Effector CD8-positive, alpha-beta T cell (primary cell): ENCODE measurements at places on chromosomes 3 and 15.

DNA sequence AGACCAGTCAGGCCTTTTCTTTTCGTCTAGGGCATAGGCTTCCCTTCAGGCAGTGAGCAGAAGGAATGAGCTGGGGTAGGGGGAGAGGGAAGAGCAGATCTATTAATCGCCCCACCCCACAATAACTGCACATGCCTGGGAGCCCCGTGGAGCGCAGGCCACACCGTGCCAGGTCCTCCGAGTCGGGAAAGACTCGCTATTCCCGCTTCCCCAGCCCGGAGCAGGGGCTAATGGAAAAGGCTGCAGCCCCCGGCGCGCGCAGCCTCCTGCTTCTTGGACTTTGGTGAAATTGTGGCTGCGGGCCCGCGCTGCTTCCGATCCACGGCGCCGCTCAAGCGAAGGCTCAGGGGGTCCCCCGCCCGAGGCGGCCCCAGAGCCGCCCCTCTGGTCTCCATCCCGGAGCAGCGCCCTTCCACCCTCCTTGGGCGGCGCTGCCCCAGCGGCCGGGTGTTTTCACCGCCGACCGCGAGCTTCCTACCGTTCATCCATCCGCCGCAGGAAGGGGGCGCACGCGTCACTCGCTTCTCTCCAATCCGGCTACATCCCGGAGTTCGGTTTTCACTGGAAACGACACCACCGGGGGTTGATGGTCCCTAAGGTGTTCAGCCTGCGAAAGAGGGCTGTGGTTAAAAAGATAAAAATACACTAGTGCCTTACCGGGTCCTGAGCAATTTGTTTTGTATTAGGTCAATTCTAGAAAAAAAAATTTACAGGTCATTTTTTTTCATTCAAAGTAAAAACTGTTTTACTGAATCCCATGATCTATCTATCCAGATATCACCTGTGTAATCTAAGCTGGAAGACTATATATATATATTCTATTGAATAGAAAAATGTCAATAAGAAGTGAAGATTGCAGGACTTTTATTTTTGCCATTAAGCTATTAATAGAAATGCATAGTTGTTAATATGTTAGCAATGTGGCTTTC lies 4.4 kb upstream of the SYNM start:
- no peak for DNase-seq

GRCh38 chr15:72584006-72584405 lies 70.5 kb upstream of the GOLGA6B start:
- DNase-seq: no peak

GRCh38 chr3:185823078-185824044 lies 1.5 kb downstream of the IGF2BP2 start:
- DNase-seq: no peak

GRCh38 chr3:186284661-186285060 lies 77.4 kb downstream of the DGKG start:
- DNase-seq: no peak

GRCh38 chr15:72855791-72856190 lies 72.2 kb upstream of the ADPGK start:
- DNase-seq: no peak

GRCh38 chr15:50275091-50275490 lies 9.6 kb upstream of the HDC start:
- no peak for DNase-seq

- no peak for DNase-seq
Measured at GRCh38 chr3:29697989-29698388, 417.1 kb downstream of the RBMS3 start.

DNA sequence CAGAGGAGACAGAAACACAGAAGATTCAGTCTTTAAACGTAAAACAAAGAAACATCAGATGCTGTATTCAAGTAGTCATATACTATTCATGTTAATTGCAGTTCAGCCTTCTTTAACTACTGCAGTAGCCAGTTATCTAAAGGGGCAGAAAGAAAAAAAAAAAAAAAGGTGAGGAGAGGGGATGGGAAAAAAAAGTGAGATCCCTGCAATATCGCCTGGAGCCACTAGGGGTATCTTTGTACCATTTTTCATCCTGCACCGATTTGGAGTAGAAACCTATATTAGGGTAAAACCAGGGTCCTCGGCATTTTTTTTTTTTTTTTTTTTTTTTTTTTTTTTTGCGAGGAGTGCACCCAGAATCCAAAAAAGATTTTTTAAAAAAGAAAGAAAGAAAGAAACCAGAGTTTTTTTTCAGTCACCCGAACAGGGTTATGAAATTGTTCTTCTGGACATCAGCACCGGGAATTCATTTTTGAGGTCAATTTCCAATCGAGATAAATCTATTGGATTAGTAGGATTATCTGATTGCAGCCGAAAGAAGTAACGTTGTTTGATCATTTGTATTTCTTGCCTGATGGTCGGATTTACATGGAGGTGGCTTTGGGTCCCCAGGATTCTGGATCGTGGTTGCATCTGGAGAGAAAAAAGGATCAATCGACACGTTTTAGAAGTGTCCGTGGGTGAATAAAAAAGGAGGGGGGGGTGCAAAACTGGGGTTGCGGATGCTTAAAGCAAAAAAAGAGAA lies 186.7 kb downstream of the NLGN1 start:
- no peak for DNase-seq

GRCh38 chr3:128192131-128192530 lies 38.9 kb downstream of the EEFSEC start:
- no peak for DNase-seq

GRCh38 chr3:167973046-167973445 lies 122.7 kb downstream of the GOLIM4 start:
- DNase-seq: no peak

- DNase-seq: no peak
Measured at GRCh38 chr15:42832576-42832975, 88.0 kb downstream of the TTBK2 start.

DNA sequence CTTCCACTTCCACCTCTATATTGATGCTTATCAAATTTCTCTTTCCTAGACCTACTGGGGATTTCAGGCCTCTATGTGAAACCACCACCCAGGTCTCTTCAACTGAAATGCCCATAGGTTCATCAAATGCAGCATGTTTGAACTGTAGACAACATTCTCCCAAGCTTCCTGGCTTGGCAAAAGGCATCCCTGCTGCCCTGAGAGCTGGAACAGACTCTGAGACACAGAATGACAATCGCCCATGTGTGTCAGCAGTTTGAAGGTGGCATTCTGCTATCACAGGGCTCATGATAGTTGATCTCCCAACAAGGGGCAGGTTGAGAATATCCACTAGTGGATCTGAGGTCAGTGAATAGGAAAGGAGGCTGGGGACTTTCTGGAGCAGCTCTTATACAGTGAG lies 200.7 kb downstream of the RPLP1 start:
- no peak for DNase-seq

GRCh38 chr15:88701561-88702095 lies 62.8 kb downstream of the ISG20 start:
- DNase-seq: no peak

DNA sequence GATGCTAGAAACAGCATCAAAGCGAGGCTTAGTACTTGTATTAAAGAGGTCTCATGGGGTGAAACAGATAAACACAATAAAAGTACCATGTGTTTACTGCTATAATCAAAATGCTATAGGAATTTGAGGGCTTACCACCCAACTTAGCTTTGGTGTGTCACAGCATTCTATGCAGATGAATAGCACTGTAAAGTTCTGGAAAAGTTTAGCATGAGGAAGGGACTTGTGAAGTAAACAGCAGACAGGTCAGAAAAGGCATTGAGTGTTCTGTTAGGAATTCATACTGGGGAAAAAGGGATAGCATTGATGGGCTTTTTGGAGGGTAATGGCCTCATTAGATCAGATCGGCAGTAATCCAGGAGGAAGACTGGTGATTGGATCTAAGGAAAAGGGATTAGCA lies 505.3 kb downstream of the NLGN1 start:
- DNase-seq: no peak

- peak; percentile 59 for DNase-seq
Measured at GRCh38 chr15:63891079-63891767, 57.5 kb upstream of the HERC1 start.

- no peak for DNase-seq
Measured at GRCh38 chr3:194174406-194174805, 38.5 kb downstream of the HES1 start.

DNA sequence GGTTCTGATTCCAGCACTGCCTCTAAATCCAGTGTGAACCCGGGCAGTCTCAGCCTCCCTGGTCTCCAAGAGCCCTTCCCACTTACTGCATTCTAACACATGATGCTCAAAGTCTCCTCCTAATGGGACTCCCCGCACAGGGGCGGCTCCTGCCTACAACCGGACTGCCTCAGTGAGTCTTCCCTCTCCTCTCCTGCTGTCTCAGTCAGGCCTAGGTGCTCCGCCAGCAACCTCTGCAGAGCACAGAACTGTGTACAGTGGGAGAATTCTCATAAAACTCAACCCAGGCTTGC lies 28.9 kb downstream of the TBC1D2B start:
- DNase-seq: no peak

DNA sequence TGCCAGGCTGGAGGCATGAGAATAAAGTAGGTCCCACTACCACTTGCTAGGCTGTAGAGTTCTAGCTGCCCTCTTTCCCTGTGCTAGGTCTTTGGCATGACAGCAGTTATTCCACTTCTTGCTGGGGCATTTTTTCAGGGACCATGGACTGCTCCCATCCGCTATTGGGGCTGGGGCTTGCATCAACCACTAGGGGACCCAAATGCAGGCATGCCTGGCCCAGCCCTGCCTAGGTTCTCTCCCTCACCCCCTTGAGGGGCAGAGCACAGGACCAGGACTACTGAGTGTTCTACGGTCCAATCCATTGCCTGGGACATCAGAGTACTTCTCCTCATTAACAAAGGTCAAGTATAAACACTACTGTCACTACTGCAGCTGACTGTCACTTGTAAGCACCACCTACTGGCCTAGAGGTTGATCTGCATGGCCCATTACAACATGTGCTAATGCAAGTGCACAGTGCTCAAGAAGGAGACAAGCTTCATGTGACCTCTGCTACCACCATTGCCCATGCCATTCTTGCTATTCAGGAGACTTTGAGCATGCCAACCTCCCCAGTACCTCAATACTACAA lies 270.5 kb downstream of the MBNL1 start:
- DNase-seq: no peak

GRCh38 chr3:46712191-46713049 lies 5.2 kb downstream of the PRSS50 start:
- DNase-seq: no peak

- DNase-seq: no peak
Measured at GRCh38 chr3:101932326-101933068, 83.2 kb downstream of the NFKBIZ start.

DNA sequence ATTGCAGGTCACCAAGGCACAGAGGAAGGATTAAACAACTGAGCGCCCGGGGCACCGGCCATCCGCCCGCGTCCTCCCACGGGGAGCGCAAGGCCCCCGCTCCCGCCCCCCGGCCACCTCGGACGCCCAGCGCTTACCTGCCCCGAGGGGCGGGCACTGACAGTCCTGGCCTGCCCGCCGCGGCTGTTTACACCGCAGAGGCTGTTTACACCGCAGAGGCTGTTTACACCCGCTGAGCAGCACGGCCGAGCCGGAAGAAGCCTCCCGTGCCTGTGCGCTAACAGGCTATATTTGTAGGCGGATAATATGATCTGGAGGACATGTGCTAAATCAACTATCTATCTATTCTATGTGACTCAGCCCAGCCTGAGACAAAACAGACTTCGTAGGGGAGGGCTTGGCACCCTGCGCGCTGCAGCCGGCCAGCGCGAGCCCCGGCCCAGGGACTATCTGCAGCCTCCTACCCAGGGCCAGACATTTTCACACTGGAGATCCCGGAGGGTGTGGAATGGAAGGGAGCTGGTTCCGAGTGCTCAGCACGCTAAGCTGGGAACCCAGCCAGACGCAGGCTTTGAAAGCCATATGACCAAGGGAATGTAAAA lies at the start of gene LRRC2:
Gene LRRC2, minus strand, starts transcription at position 263 of the 602 bp plus-strand sequence. CDS start 14,711 bp downstream, outside the sequence.
- no peak for DNase-seq

- no peak for DNase-seq
Measured at GRCh38 chr15:99430881-99431401, 134.8 kb upstream of the MEF2A start.

DNA sequence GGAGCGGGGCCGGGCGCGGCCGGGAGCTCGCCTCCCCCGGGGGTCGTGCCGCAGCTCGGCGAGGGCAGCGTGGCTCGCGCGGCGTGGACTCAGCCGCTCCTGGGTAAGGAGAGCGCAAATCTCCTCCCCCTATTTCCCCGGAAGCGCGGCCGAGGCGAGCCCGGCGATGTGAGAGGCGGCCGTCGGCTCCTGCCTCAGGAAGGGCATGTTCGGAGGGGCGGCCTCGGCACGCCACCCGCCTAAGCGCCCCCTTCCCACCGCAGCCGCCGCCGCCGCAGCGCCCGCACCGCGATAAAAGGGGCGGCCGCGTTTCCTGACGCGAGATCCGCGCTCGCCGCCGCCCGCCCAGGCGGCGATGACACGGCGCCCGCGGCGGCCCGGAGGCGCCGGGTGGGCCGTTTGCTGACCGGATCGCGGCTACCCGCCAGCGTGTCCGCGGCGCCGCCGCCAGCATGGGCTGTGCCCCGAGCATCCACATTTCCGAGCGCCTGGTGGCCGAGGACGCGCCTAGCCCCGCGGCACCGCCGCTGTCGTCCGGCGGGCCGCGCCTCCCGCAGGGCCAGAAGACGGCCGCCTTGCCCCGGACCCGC lies at the start of gene PDE8A:
Gene PDE8A, plus strand, starts transcription at position 146 of the 590 bp plus-strand sequence. Its CDS starts 307 bp downstream, at position 453.
- peak; percentile 49 for DNase-seq

- DNase-seq: no peak
Measured at GRCh38 chr3:38636464-38636863, 13.0 kb downstream of the SCN5A start.

- DNase-seq: no peak
Measured at GRCh38 chr3:47678446-47679338, 100.0 kb upstream of the CSPG5 start.

GRCh38 chr15:41659855-41660234 lies 360 bp upstream of the MGA start:
- no peak for DNase-seq

DNA sequence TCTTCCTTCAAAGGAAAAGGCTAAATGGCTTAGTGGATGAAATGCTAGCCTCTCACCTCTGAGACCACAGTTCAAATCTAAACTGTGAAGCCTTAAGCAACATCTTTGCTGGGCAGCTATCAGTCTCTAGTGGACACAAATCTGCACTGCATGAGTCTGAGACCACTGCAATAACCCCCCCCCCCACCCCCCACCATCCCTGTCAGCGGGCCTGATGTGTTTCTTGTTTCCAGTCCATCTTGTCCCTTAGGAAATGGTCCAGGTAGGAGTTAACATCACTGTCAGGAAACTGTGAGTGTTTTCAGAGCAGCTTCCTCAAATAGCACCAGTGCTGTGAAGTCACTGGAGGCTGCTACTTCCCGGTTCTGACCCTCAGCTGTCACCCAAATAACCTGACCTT lies 140.6 kb upstream of the TMCO5A start:
- no peak for DNase-seq
